ENCODE measurements at places on chromosomes 13 and 19.

DNA sequence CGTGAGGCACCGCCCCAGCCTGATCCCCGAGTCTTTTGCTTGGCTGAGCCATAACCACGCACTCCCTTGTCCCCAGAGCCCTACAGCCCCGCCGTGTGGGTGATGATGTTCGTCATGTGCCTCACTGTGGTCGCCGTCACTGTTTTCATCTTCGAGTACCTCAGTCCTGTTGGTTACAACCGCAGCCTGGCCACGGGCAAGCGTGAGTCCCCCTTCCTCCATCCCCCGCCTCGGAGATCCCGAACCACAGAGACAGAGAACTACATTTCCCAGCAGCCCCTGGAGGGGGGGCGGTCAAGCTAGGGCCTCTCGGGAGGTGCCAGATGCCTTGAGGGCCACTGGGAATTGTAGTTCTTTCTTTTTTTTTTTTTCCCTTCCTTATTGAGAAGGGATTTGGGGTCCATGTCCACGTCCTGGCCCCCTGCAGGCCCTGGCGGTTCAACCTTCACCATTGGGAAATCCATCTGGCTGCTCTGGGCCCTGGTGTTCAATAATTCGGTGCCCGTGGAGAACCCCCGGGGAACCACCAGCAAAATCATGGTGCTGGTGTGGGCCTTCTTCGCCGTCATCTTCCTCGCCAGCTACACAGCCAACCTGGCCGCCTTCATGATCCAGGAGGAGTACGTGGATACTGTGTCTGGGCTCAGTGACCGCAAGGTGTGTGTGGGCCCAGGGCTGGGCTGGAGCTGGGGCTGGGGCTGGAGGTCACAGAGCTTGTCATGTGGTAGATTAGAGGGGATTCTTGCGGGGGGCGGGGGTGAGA, 25.9 kb downstream of the GRIN2D start:
- DNase-seq: no peak

GRCh38 chr19:54391589-54392061, 23.6 kb upstream of the TTYH1 start:
- DNase-seq: no peak

DNA sequence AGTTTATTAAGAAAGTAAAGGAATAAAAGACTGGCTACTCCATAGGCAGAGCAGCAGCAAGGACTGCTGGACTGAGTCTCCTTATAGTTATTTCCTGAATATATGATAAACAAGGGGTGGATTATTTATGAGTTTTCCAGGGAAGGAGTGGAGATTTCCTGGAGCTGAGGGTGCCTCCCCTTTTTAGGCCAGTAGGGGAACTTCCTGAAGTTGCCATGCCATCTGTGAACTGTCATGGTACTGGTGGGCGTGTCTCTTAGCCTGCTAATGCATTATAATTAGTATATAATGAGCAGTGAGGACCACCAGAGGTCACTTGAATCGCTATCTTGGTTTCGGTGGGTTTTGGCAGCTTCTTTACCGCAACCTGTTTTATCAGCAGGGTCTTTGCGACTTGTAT, 13.5 kb downstream of the ZSCAN5A start:
- no peak for DNase-seq

- DNase-seq: no peak
Measured at GRCh38 chr19:14408491-14409145, 10.5 kb downstream of the DDX39A start.

GRCh38 chr19:926589-927350, 935 bp downstream of the ARID3A start:
- DNase-seq: no peak

DNA sequence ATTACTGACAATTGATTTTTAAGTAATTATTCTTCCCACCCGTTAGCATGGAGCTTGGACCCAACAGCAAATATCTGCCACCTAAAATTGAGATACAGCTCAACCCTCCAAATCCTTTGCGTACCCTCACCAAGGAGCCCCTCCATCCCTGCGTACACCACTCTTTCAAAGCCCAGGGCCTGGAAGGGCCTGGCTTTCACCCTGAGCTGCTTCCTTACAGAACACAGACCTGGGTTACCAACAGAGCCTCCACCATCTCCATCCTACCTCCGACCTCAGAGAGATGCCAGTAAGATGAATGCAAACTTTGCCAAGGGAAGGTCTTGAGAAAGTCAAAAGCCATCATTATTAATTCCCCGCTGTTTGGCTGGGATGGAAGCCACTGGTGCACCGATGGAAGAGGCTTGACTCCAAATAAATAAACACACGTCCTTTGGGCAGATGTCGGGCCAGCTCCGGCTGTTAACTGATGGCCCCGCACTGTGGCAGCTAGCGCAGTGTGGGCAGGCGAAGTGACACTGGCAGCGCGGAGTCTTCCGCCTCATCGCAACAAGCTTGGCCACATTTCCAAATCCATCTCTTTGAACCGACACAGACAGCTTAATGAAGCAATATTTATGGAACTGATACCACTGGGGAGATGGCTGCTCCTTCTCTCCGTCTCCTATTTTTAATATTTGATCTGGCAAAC, 150.2 kb upstream of the VSTM2B start:
- DNase-seq: no peak

- DNase-seq: no peak
Measured at GRCh38 chr19:12478234-12478941, 6.2 kb downstream of the ZNF709 start.

DNA sequence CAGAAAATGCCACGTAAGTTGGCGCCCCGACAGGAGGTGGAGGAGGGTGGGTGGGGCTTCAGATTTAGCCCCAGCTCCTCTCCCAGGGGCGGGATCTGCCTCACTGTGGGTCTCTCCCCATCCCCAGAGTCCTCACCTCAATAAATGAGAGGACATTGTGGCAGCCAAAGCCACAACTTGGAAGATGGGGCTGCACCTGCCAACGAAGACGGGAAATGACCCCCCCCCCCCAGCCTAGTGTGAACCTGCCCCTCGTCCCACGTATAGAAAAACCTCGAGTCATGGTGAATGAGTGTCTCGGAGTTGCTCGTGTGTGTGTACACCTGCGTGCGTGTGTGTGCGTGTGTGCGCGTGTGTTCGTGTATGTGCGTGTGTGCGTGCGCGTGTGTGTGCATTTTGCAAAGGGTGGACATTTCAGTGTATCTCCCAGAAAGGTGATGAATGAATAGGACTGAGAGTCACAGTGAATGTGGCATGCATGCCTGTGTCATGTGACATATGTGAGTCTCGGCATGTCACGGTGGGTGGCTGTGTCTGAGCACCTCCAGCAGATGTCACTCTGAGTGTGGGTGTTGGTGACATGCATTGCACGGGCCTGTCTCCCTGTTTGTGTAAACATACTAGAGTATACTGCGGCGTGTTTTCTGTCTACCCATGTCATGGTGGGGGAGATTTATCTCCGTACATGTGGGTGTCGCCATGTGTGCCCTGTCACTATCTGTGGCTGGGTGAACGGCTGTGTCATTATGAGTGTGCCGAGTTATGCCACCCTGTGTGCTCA, 1.5 kb upstream of the TRAPPC5 start:
- DNase-seq: no peak

DNA sequence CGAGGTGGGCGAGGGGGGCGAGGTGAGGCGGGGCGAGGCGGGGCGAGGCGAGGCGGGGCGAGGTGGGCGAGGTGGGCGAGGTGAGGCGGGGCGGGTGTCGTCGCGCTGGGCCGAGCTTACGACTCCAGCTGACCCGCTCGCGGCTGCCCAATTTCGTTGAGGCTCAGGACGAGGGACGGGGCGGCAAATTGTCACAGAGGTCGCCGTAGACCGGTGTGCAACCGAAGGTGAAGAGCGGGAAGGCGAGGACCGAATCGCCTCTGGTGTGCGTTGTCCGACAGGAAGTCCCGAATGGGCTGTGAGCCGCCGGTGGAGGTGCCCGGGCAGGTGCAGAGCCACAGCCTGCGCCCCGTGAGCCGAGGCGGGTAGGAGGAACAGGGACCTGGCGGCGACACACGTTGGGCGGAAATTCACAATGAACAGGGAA, at the start of gene LACC1:
Gene LACC1 (plus strand): TSS at position 150 of the 427 bp plus-strand sequence. CDS start 1,082 bp downstream, outside the sequence.
- no peak for DNase-seq

- DNase-seq: no peak
Measured at GRCh38 chr19:54369082-54369687, 4.5 kb upstream of the LAIR1 start.

DNA sequence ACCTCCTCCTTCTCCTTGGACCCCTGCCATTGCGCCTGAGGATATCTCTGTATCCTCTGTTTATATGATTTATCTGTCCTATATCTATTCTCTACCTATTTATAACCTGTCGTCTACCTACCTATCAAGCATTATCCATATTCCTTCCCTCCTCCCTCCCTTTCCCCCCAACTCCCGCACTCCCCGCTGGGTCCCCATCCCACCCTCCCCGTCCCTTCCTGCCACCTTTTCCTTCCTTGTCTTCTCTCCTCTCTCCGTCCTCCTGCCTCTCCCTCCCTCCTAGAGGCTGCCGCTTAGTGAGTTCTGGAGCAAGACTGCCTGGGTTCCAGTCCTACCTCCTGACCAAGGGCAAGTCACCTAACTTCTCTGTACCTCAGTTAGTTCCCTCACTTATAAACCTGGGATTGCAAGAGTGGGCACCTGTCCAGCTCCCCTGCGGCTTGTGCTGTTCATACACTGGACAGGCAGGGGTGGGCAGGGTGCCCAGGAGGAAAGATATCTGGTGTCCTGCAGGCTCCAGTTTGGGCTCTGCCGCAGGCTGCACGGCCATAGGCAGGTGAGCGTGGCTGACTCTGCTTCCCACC, 16.1 kb downstream of the TTYH1 start:
- DNase-seq: no peak

- DNase-seq: no peak
Measured at GRCh38 chr19:16801600-16802013, 27.6 kb upstream of the SIN3B start.

- DNase-seq: no peak
Measured at GRCh38 chr13:108212886-108213285, 2.5 kb downstream of the LIG4 start.

- no peak for DNase-seq
Measured at GRCh38 chr13:51532736-51533197, 51.5 kb upstream of the WDFY2 start.

DNA sequence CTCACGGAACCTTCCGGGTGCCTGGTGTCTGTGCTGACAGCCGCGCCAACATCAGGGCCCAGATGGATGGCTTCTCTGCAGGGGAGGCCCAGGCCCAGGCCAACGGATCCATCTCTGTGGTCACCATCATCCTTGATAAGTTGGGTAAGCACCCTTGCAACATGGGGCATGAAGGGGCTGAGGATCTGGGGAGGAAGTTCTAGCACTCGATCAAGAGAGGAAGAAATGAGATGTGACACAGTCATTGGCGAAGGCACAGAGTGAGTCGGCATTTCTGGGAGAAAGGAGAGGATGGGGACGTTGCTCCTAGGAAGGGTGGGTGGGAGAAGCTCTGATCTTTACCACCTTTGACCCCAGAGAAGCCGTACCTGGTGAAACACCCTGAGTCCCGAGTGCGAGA, 4.4 kb downstream of the CILP2 start:
- DNase-seq: no peak

- DNase-seq: no peak
Measured at GRCh38 chr13:114161644-114162532, 17.2 kb upstream of the CFAP97D2 start.

Data from AG09319 (cell line).